CD4-positive, alpha-beta T cell treated with Interleukin-21 for 1 hour (primary cell): ENCODE measurements at places on chromosomes 6 and 20.

DNA sequence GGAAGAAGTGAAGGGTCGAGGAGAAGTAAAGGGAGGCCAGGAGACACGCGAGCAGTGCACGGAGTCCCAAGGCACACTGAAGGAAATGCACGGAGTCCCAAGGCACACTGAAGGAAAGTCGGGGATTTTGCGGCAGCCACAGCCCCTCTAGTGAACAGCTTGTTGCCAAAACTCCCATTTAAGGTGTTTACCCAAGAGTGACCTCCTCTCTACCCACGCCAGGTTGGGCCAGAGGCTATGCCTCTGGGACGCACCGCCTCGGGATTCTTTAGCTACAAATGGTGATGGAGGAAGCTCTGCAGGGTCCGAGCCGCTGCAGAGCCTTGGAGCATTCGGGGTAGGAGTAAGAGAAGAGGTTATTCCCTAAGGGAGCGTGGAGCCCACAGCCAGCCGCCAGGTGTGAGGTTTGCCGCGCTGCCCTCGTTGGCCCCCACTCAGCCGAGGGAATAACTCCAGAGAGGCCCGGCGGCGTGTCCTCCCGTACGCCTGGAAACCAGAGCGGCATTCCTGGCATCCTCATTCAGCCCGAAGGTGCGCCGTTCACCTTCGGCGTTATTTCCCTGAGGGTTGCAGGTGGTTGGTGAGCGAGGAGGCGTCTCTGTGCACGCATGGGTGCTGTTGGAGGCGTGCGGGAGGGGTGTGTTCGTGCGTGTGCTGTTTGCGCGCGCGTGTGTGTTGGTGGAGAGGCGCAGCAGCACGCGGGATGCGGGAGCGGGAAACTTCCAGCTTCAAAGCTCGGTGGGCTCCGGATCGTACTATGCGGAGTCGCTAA is 3.4 kb upstream of the MAFB start:
- no peak for DNase-seq

GRCh38 chr6:137767465-137767864 is 99.6 kb upstream of the TNFAIP3 start:
- DNase-seq, result no peak

DNA sequence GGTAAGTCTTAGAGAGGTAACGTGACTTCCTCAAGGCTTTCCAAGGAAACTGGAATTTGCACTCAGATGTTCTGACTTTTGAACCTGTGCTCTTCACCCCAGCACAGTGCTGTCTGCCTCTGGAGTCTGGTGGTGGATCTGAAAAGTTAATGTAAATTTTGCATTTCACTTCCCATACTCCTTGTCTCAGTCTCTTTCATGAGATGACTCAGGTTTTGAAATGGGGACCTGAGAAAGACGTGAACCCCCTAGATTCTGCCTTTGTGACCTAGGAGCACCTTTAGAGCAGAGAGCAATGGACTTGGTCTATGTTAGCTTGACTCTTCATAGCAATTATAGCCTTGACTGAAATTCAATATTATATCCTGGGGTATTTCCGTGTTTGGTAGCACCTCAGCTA is 223.0 kb downstream of the QKI start:
- DNase-seq, result no peak

DNA sequence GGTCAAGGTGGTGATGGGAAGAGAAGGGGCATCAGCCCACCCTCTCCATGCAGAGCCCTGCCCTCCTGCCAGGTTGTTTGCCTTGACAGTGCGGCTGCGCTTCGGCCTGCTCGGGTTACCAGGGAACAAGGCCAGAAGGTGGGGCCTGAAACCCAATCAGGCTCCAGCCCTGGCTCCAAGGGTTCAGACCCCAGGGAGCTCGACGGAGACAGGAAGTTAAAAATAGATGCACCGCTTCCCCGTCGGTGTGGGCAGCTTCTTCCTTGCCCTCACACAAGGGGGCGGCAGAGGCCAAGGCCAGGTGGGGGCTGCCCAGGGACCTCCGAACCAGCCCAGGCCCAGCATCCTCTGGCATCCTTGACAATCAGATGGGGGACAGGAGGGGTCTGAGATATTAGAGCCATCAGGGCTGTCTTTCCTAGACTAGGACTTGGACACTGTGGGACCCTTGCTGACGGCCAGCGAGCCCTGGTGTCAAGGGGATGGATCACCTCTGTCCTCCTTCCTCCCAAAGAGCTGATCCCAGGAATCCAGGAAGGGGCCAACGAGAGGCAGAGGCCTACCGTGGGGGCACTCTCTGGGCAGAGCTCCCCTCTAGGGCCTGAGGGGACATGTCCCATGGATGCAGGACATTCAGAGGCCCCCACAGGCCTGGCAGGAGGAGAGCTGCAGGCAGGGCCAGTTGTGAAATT is 65.2 kb downstream of the RIPOR3 start:
- DNase-seq, result no peak

- DNase-seq, result no peak
These were observed 636.3 kb downstream of the UTRN start for GRCh38 chr6:144921206-144921975.

DNA sequence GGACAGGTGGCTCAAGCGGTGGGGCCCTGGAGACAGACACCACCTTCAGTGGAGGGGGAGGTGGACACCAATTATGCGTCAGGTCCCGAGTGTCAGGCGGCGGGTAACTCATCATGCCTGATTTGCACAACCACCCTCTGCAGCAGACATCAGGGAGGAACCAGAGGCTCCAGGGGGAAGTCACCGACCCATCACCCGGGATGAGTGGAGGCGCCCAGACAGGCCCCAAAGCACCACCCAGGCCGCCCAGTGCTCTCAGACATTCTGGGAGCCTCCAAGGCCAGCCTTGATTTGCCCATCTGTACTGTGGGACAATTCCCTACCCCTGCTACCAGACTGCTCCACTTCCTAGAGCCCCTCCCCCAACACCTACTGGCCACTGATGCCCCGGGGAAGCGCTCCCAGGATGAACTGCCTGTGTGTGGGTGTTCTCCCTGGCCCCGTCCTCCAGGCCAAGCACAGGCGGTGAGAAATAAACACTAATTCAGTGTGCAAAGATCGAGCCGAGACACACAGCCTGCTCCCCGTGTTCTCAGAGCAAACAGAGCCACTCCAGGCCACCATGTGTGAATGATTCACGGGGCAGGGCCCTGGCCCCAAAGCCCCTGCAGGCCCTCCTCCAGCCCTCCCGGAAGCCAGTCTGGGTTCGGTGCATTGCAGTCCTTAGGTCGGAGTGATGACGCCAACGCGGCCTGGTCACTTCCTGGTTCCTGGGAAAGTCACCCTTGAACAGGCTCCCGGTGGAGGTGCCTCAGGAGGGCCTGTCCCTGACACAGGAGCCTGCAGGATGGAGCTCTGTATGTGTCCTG is 107.2 kb downstream of the ASXL1 start:
- no peak for DNase-seq

- peak; percentile 66 for DNase-seq
These were observed at the start of gene ATXN1 for GRCh38 chr6:16760516-16761470. TSS of gene ATXN1 (minus strand) at chr6:16761460.

GRCh38 chr20:46132705-46133120 is 14.6 kb downstream of the CD40 start:
- DNase-seq, result peak; percentile 44

DNA sequence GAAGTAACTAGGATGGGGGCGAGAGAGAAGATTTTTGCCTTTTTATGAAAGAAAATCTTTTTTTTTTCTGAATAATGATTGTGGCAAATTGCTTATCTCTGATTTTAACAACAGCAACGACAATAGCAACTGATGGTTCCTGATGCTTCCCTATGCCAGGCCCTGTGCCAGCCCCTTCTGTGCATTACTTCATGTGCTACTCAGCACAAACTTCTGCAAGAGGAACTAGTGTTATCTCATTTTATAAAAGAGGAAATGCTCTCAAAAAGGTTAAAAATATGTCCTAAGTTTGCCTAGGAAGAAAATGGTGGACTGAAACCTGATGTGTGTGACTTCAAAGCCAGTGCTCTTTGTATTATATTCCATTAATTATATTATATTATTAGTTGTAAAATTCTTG is 74.0 kb upstream of the RALGAPA2 start:
- DNase-seq, result no peak

GRCh38 chr6:146087386-146087785 is 58.5 kb downstream of the GRM1 start:
- no peak for DNase-seq

GRCh38 chr6:4017058-4017739 is 61.7 kb downstream of the FAM217A start:
- DNase-seq, result no peak

GRCh38 chr20:35260426-35260825 is 17.5 kb downstream of the MMP24OS start:
- no peak for DNase-seq

- no peak for DNase-seq
These were observed 104.4 kb upstream of the TAB2 start for GRCh38 chr6:149212892-149213801.

- no peak for DNase-seq
These were observed 599.1 kb downstream of the MEI4 start for GRCh38 chr6:78251931-78252330.

DNA sequence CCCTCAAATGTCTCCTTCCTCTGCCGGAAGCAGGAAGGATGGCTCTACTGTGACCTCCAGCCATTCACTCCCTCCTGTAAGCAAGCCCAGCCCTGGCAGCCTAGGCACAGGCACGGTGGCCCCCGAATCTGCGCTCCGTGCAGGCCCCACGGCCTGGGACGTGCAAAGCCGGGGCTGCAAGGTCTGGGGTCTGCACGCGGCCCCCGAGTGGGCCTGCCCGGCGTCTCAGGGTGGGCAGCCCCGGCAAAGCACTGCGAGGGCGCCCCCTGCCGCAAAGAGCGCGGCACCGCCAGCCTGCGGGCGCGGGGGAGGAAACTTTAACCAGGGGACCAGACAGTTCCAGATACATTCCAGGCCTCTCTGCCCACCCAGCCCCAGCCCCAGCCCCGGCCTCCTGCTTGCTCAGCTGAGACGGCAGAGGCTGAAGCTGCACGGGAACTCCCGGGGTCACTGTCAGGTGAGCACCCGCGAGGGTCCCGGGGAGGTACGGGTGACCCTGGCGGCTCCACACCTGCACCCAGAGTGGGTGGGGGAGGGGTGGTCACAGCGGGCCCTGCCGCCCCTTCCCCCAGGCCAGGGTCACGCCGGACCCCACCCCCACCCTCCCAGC is 98.8 kb downstream of the ASXL1 start:
- no peak for DNase-seq

- DNase-seq, result no peak
These were observed 740 bp downstream of the NELFCD start for GRCh38 chr20:58981628-58982364.

- DNase-seq, result peak; percentile 35
These were observed 619 bp downstream of the RREB1 start for GRCh38 chr6:7108196-7108963.

DNA sequence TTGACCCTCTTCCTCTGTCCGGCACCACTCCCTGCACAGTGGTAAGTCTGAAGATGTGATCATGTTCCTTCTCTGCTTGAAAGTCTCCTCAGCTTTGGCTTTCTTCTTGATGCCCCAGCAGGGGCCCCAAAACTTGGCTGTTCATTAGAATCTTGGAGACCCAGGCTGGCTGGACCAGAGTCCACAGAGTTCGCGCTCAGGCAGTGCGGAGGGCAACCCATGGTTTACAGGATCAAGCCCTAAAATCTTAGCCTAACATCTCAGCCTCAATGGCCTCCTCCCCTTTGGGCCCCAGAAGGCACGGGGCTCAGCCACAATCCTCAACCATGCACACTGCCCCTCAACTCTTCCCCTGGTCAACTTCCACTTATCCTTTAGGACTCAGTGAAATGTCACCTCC is 72.9 kb upstream of the GTSF1L start:
- DNase-seq, result no peak

GRCh38 chr6:38452816-38453660 is 186.7 kb downstream of the BTBD9 start:
- no peak for DNase-seq

GRCh38 chr6:89797317-89797716 is 22.3 kb downstream of the MDN1 start:
- no peak for DNase-seq
